ENCODE measurements at places on chromosomes 6 and 20.

DNA sequence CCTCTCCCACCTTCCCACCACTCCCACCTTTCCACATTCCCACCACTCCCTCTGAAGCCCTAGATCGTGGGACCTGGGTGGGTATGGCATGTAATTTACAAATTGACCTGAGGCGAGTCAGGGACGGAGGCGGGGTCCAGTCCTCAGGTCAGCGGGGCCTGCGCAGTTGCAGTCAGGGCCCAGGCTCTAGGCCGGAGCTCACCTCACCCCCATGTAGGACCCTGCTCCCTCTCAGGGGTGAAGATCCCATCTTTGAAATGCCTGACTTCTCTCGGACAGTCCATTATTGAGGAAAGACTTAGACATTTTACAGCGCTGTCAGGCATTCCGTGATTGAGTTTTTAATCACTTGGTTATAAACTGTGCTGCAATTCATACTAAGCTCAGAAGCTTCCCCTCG, 10.5 kb downstream of the THBS2 start:
- DNase-seq: no peak

DNA sequence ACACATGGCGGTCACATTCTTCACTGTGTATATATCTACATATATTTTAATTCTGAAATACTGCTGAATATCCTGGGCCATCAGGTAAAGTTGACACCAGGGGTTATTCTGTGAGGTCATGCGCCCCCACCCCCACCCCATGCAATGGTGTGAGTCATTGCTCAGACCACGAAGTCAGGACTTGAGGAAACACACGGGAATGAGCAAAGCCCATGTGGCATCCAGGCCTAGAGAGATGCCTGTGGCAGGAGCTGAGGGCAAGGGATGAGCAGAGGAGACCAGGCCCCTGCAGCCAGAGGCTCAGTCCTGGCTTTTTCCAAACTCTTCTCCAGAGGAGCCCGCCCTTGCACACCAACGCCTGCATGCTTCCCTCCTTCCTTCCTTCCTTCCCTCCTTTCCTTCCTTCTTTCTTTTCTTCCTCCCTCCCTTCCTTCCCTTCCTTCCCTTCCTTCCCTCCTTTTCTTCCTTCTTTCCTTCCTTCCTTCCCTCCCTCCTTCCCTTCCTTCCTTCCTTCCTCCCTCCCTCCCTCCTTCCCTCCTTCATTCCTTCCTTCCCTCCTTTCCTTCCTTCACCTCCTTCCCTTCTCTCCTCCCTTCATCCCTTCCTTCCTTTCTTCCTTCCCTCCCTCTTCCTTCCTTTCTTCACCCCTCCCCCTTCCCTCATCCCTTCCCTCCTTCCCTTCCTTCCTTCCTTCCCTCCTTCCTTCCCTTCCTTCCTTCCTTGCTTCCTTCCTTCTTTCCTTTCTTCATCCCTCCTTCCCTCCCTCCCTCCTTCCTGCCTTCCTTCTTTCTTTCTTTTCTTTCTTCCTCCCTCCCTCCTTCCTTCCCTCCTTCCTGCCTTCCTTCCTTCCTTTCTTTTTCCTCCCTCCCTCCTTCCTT, 72.0 kb upstream of the INSM1 start:
- DNase-seq: no peak

- no peak for DNase-seq
Observed at GRCh38 chr6:109282756-109283155, 99.5 kb downstream of the CD164 start.

- DNase-seq: no peak
Observed at GRCh38 chr6:98831057-98831958, 3.1 kb upstream of the POU3F2 start.

GRCh38 chr20:54092021-54092420, 21.6 kb upstream of the BCAS1 start:
- no peak for DNase-seq

DNA sequence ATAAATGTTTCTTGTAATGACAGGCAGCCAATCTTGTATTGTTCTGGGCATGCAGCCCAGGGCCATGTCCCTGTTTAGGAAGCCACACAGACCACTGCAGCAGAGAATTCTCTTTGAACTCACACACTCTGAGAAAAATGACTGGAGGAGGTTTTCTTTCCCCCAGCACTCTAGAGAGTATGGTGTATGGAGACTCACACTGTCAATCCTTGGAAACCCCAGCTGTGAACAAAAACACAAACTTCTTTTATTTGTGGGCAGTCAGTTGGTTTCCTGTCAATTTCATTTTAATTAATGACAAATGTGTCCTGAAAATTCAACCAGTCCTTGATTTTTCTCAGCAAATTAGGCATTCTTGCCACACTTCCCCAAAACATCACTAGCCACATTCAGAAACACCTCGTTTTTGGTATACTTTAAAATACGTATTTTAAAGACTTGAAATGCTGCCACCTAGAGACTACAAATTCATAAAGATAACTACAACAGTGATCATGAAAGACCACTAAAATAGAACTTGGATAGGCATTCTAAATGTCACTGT, 52.9 kb upstream of the UFL1 start:
- peak; percentile 10 for DNase-seq

DNA sequence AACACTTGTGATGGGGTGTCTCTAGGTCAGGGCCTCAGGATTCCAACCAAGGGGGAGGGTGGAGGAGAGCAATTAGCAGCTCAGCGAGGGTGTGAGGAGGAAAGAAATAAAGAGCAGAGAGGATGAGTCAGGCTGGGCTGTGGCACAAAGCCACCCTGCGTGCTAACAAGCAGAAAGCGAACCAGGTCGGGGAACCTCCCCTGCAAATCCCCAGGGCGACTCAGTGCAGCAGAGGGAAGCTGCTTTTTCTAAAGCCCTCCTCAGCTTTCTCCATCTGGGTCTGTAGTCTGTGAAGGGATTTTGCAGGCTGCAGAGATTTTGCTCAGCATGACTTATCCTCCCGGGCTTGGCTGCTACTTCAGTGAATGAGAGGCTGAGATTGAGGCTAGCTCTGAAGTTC, 6.6 kb upstream of the SPO11 start:
- no peak for DNase-seq

GRCh38 chr6:141024526-141024925, 1108.2 kb upstream of the GJE1 start:
- DNase-seq: no peak

- DNase-seq: no peak
Observed at GRCh38 chr6:78614961-78615360, 252.4 kb upstream of the IRAK1BP1 start.

DNA sequence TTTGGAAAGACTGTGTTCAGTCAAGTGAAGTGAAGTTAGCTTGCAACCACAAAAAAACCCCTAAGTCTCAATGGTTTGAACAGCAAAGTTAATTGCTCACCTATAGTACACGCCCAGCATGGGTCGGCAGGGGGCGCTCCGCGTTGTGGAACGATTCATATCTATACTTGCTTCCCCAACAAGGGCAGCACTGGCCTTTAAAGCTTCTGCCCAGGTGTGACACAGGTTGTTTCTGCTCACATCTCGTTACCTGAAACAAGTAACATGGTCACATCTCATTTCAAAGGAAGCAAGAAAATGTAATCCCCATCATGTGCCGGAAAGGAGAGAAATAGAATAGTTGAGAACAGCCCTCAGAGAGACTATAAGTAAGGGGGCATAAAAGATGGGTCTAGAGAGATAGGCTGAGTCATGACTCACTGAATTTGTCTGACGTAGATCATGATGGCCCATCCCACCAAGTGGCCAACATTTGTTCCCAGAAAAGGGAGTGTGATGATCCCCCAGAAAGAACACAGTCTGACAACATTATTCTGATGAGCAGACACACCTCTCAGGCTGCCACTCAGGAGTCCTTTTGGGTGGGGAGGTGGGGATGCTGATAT, 29.0 kb downstream of the HNF4A start:
- DNase-seq: peak; percentile 81

DNA sequence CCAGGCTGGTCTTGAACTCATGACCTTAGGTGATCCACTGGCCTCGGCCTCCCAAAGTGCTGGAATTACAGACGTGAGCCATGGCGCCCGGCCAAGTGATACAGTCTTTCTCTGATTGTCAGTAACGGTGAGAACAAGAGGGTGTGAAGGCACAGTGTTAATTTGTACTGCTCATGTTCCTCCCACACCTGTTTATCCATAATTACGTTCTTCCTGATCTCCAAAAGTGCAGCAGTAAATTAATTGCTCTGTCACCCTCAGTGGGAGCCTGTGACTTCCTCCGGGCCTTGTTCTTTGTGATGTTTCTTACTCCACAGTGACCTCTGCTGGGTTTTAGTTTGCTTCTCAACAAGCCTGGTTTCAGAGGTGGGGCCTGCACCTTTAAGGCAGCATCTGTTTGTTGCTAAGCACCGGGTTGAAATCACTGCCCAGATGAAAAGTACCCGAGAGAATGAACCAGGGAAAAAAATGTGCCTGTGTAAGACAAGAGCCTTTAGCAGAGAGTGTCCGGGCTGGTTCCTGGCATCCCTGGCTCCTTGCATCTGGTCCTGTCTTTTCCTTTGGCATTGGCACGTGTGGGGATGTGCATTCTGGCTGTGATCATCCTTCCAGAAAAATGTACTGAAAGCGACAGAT, 89.1 kb upstream of the CLDN20 start:
- DNase-seq: peak; percentile 83

- DNase-seq: no peak
Observed at GRCh38 chr6:109475625-109476024, 7.4 kb downstream of the ZBTB24 start.

- no peak for DNase-seq
Observed at GRCh38 chr20:37377346-37378081, 31.6 kb downstream of the SRC start.

DNA sequence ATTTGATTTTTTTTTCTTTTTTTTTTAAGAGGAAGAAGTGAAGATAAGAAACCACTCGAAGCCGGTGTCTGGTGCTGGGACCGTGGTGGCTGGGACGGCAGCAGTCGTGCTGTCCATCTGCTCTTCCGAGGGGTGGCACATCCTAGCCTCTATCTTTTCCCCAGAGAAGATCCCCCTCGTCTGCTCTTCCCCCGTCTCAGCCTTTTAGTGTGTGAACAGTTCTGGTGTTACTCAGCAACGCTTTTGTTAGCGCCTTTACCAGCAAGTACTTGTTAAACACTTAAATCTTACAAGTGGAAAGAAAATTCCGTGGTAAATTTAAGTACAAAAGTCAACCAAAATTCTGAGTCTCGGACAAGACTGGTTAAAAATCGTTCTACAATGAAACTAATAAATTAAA, 90.1 kb downstream of the RSPH3 start:
- peak; percentile 11 for DNase-seq

DNA sequence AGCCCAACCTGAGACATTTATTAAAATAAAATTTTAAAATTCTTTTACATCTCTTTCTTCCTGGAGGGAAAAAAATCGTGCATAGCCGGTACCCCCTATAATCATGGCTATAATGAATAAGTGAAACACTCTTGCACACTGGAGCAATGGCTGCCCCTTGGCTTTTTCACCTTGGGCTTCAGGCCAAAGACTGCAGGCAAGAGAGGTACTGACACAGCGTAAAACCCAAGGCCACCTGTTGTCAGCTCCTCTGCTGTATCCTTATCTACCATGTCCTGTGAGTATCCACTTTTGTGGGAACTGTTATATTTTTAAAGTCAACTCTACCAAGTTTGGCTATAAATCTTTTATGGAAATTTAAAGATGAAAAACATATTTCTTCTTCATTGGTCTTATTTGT, 23.0 kb upstream of the LY86 start:
- no peak for DNase-seq

GRCh38 chr6:11744753-11745152, 33.9 kb downstream of the ADTRP start:
- no peak for DNase-seq

- no peak for DNase-seq
Observed at GRCh38 chr20:25223179-25223661, 24.7 kb upstream of the PYGB start.

DNA sequence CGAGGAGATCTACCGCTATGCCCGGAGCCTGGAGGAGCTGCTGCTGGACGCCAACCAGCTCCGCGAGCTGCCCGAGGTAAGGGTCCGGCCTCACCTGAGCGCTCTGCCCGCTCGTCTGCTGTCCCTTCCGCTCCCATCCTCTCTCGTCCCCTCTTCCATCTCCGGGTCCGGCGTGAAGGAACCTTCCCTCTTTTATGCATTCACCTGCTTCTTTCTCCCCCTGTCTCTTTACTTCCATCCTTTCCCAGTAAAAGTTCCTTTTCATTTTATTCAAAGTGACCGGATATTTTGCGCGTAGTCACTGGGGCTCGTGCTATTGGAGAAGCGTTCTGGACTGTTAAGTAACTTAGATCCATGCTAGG, 516 bp downstream of the LRRC1 start:
- no peak for DNase-seq

DNA sequence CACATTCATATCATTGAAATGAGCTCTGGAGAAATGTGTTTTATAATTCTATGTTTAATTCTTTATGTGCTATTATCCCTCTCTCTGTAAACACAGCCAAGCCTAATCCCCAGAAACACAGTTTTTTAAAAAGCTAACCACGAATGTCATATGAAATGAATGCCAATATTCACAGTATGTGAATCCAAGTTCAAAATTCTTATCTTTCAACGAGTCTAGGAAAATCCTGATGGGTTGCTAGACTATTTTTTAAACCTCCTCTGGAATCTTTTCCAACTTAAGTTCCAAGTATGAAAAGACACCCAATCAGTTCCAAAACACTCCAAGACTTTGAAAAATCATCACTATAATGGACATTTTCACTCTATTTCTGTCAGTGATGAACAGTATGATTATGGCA, 689.3 kb downstream of the HACE1 start:
- DNase-seq: no peak

All from CD4-positive, alpha-beta T cell treated with Interleukin-10 for 1 hour (primary cell).